ENCODE measurements at places on chromosomes 1 and 21.

- peak; percentile 39 for DNase-seq
These were observed 20.6 kb downstream of the MTHFR start for GRCh38 chr1:11784993-11785769.

GRCh38 chr1:203913073-203913521, 51.7 kb downstream of the SNRPE start:
- no peak for DNase-seq

DNA sequence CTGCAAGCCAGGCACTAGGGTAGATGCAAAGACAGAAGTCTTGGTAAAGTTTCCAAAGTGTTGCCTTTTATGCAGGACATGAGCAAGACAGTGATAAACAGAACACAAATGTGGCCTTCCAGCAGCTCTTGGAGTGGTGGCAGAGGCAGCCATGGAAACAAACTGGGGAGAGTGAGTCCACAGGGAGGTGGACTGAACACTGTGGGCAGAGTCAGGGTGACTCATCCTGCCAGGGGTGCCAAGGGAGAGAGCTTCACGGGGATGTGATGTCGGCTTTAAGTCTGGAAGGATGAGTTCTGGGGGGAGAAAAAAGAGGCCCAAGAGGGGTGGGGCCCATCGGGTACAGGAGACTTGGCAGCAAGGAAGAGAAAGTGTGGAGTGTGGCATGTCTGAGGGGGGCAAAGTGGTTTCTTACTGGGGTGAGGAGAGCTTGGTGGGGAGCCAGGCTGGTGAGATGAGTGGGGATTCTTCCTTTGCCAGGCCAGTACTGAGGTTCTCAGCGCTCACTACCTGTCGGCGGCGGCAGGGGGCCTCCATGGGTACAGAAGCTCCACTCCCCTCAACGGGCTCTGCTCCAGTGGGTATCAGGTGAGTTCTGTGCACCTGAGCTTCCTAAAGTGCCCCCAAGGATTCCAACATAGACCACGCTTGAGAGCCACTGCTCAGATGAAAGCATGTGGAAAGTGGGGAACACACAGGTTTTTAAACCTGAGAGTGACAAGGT, 41.8 kb downstream of the KIAA0040 start:
- DNase-seq, result no peak

DNA sequence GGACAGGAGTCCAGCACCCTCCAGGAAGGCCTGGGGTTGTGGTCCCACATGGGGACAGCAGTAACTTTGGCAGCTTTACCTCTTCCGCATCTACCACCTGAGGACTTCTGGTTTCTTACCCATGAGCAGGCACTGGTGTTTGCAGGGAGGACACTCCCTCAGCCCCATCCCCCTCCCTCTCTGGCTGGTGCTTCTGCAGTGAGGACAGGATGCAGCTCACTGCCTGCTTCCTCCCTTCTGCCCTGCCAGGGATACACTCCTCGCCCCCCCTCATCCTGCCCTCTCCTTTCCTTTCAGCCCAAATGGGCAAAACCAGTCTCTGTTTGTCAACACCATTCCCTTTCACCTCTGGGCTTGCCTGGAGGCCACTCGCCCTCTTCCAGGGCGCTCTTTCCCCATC, 62.4 kb downstream of the KIRREL1 start:
- no peak for DNase-seq

- no peak for DNase-seq
These were observed 6.1 kb downstream of the SLC22A15 start for GRCh38 chr1:115982400-115982799.

GRCh38 chr1:7930645-7931445, 9.8 kb downstream of the TNFRSF9 start:
- peak; percentile 74 for DNase-seq

DNA sequence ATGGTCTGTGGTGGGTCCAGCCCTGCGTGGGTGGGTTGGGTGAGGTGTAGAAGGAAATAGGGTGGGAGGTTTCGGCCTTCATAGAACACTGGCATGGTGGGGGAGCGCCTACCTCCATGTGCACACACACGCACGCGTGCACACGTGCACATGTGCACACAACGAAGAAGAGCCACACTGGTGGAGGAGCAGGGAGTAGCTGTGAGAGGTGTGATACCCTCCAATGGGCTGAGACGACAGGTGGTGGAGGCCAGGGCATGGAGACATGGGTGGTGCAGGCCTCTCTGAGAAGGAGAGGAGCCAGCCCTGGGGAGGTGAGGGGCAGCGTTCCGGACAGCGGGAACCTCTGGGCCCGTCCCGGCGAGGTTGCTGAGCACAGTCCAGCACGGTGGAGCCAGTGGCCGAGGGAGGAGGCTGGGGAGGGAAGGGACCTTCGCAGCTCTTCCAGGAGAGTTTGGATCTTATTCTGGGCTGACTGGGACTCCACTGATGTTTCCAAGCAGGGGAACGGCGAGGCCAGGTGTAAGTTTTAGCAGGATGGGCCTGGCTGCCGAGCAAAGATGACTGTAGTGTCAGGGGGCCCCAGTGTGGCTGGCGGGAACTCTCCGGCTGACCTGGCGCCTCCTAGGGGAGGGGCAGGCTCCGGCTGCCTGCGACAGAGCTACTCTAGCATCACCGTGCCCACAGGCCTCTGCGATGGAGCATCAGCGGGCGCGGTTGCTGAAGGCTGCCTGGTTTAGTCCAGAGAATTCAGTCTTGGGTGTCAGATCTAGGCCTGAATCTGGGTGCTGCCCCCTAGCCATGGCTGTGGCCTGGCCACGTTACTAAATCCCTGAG, 107.2 kb downstream of the ARHGEF10L start:
- DNase-seq, result no peak

DNA sequence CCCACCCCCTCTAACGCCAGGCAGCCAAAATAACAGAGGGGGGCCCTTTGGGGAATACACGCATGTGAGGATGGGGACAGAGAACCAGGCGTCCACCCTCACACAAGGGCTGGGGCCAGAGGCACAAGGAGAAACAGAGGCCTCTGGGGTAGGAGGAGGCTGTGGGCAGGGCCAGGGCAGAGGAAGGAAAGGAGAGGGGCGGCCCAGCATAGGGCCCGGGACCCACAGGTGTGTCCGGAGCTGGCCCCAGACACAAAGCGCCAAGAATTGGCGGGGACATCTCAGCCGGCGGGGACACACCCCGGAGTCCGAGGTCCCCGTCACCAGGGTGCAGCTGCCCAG, 6.7 kb downstream of the PLEKHG5 start:
- no peak for DNase-seq

GRCh38 chr1:2821966-2822620, 20.6 kb upstream of the TTC34 start:
- DNase-seq, result peak; percentile 20

DNA sequence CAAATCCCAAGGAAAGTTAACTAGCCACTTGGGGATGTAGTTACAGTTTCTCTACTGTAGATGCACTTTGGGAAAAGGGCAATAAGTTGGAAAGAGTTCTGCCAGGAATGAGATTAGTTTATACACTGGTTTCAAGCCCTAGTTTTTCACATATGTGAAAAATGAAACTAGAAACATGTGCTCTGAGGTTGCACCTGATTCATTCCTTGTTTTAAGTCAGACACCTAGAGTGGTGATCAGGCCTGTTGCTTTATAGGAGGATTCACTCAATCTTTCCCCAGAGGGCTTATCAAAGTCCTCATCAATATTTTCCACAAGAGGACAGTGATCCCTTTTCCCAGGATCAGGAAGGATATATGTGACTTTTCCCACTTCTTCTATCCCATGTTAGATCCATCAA, 515.9 kb upstream of the PKN2 start:
- no peak for DNase-seq

DNA sequence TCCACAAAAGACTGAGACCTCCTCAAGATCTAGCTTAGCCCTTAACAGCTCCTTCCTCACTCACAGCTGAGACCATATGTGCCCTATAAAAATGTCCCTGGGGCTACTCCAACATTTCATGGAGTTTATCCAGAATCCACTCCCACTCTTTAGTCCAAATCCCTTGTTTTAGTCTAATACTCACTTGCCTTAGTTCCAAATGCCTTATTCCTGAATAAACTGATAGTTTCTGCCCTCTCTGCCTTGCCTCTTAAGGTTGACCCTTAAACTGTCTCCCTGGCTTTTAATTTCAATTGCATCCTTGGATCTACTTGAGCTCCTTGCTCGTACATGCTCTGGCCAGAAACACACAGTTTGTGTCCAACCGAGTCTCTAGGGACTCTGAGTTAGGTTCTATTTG, 47.3 kb upstream of the LYPLAL1 start:
- no peak for DNase-seq

DNA sequence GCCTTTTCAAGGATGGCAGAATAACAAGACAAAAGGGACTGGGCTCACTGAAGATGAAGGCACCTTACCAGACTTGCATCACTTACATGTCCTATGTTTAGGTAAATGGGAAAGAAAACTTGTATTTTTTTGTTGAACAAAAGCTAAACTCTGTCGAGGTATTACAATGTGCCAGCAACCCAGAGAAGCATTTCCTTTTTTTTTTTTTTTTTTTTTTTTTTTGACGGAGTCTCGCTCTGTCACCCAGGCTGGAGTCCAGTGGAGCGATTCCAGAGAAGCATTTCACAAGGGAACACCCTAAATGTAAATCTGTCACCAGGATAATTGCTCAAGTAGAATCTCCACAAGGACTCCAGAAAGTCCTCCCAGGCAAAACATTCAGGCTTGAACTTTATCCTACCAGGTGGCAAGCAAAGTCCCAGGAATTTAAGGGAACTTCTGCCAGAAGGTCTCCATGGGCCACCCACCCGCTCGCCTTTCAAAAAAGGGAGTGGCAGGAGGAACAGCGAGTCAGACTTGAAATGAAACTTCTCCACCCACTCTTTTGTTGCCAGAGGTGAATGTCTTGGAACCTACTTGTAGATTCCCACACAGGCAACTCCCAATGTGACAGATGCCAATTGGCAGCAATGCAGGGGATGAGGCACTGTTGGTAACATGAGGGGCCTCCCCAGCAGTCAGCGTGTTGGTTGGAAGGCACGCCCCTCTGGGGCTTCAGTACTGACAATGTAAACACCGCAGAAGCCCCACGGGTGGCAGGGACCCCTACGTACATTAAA, 125.0 kb downstream of the TIAM1 start:
- no peak for DNase-seq

- no peak for DNase-seq
These were observed 93.9 kb upstream of the COG2 start for GRCh38 chr1:230548357-230548756.

DNA sequence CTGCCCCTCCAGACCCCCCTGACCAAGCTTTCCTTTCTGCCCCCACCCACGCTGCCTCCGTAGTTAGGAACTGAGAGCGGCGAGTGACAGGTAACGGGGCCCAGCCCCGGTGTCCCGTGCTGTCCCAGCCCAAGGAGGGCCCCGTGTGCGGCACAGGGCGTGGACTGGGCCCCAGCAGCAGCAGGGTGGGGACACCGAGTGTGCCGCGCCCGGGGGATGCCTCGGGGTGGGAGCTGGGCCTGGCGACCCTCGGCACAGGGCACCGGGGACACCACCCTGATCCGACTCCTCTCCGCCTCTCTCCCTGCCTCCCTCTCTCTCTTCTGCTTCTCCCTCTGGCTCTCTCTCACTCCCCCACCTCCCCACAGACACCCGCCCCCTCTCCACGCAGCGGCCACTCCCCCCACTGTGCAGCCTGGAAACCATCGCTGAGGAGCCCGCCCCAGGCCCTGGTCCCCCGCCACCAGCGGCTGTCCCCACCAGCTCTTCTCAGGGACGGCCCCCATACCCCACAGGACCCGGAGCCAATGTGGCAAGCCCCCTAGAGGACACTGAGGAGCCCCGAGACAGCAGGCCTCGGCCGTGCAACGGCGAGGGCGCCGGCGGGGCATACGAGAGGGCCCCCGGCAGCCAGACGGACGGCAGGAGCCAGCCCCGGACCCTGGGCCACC, 22.7 kb downstream of the PANK4 start:
- DNase-seq, result no peak

GRCh38 chr1:240577095-240577494, 34.9 kb downstream of the GREM2 start:
- no peak for DNase-seq

DNA sequence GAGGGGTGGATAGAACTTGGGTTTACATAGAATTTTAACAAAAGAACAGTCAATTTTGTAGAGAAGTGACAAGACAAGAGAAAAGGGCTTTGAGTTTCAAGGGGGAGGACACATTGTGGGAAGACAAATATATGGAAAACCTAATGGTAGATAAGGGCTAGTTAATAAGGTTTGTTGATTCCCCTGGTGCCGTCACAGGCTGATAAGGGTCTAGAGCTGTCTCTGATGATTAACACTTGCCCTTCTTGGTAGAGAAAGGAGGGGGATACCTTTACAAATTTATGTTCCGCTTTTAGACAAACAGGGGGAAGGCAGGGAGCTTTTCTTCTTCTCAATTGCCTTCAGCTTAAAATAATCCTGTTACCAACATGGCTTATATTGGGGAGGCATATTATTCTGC, 124.3 kb downstream of the ETS2 start:
- no peak for DNase-seq

GRCh38 chr21:15496911-15497310, 232.9 kb upstream of the USP25 start:
- no peak for DNase-seq

DNA sequence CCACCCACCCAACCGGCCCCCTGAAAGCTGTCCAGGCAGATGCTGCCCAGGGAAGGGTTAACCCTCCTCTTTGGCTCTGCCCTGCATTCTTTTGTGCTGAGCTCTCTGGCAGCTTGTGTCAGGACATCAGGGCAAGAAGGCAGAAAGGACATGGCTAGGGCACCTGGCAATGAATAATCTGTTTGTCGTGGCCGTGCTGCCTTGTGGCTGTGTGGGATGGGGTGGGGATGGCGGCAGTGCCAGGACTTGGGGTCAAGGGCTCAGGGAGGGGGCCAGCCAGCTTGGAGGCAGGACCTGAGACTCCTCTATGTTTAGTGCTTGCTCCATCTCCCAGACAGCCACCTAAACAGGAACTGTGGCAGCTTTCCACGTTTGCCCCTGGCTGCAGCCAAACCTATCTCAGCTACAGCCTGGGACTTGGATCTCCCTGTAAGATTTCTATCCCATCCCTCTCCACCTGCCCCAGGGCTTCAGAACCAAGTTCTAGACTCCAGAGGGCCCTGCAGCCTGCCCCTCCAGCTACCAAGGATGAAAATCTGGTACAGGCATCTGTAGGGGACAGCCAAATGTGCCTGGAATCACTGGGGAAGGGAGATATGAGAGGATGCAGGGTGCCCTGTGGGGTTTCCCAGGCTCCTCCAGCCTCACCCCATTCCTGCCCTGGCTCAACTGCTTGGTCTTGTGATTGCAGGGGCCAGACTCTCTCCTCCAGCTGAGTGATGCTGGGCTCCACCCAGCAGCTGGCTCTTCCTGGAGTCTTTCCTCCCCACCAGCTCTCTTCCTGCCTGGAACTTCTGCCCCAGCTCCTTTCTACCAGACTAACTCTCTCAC, 9.6 kb upstream of the GPR37L1 start:
- no peak for DNase-seq

- DNase-seq, result peak; percentile 76
These were observed at the start of gene GLUL for GRCh38 chr1:182391362-182392049. Gene GLUL, minus strand, starts transcription at chr1:182391790. Its CDS starts 3,053 bp downstream, at chr1:182388737.

DNA sequence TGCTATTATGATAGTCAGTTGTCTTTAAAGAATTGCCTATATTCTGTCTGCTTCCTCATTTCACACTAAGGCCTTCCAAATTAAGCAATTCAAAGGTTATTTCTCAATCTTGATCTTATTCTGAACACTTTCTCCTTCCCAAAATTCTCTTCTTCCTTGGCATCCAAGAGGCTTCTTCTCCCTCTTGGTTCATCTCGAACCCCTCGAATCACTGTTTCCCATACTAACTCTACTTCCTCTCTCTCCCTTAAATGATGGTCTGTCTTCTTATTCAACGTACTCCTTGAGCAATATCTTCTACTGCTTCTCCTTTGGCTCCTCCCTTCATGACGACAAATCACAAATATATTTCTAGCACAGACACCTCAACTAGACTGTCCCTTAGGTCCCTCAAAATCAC, 4.5 kb downstream of the COPA start:
- DNase-seq, result no peak

- no peak for DNase-seq
These were observed 143.9 kb downstream of the PHTF1 start for GRCh38 chr1:113615425-113615824.

Data from CD4-positive, alpha-beta T cell treated with Interleukin-4 for 1 hour (primary cell).